Naive B cell (primary cell): ENCODE measurements at places on chromosomes 3 and 15.

DNA sequence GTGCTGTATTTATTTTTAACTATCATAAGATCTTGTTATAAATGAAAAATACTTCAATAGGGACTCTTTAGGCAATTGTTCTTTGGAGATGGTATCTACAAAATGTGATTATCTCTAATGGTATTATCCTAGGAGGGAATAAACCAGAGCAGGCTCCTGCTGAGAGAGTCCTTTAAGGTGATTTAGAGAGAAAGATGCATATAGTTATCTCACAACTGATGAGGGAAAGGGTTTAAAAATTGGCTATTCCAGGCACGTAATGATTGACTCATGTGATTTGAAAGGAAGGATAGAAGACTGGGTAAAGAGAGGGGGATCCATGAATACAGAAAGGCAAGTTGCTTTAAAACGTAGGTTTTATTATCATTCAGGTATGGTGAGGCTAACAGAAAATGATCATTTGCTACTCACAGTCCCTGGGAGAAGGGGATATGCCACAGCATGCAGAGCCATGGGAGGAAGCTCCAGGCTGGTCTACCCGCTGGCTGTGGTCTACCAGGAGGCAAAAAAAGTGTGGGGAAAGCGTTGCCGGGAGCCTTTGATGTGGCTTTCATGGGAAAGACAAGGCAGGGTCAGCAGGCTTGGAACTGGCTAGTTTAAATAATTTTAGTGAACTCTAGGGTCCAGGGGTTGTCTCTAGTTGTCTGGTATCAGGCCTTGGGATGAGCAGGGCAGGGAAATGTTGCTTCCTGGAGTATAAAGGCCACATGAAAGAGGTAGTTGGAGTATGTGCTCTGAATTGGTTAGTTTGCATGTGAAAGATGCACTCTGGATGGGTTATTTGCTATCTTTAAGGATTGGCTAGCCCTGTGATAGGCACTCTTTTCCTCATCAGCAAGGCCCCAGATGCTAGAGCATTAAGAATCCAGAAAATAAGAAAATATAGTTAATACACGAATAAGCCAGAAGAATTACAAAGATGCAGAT lies 798.4 kb upstream of the GRM7 start:
- no peak for DNase-seq

DNA sequence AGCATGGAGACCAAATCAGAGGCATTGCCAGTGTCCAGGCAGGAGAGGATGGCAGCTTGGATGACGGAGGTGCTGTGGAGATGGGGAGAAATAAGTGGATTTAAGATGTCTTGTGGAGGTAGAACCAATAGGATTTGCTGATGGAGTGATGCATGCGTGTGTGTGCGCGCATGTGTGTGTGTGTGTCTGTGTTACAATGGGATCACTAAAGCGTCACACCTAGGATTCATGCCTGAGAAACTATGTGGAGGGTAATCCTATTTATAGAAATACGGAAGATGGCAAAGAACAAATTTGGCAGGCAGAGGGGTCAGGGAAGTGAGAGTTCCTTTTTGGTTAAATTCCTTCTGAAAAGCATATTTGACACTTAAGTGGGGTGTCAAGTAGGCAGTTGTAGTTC lies 64.8 kb upstream of the ARL8B start:
- no peak for DNase-seq

- DNase-seq: no peak
Observed at GRCh38 chr3:118890206-118890605, 144.4 kb downstream of the IGSF11 start.

DNA sequence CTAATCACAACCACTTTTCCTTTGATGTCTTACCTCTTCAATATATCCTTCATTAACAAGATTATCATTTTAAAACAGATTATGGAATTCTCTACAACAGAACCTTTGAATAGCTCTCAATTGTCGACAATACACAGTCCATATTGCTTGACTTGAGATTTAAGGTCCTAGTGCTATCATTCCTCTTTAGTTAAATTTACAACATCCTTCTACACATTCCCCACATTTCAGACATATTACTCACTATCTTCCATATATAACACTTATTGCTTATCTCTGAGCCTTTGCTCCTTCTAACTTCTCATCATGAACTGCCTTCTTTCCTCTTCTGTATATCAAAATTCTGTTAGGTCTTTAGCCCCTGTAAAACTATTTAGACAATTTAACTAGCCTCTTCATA lies 247.0 kb downstream of the STXBP5L start:
- DNase-seq: no peak

DNA sequence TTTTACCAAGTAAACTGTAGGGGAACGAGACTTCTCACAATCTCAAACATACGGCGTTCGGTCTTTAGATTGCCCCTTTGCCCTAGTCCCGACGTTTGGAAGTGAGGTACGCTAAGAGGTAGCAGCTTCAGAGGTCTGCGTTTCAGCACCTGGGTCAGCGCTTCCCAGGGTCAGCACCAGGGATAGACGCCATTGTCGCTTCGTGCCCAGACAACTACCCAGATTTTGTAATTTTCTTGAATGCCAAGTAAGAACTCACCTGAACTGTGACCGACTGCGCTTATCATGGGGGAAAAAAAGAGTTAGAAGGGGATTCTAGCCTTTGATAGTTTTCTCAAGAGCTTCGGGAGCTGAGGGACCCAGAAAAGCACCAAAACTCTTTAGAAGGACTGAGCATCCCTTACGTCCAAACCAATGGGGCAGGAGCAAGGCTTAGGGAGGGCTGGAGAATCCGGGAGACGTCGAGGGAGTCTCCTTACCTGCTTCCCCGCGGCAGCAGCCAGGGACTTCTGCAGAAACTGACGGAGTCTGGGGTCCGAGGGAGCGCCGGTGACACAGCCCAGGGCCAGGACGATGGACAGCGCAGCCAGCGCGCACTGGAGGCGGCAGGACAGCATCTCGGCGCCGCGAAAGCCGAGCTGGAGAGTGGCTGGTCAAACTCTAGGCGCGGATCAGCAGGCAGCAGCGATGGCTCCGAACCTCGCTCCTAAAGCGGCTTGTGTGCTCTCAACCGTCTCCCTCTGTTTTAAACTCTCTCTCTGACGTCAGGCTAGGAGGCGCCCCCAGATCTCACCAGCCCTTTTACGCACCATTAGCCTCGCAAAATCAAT lies at the start of gene SST:
TSS of gene SST (minus strand) at position 720 of the 830 bp plus-strand sequence. CDS start at position 617, 103 bp downstream.
- no peak for DNase-seq

DNA sequence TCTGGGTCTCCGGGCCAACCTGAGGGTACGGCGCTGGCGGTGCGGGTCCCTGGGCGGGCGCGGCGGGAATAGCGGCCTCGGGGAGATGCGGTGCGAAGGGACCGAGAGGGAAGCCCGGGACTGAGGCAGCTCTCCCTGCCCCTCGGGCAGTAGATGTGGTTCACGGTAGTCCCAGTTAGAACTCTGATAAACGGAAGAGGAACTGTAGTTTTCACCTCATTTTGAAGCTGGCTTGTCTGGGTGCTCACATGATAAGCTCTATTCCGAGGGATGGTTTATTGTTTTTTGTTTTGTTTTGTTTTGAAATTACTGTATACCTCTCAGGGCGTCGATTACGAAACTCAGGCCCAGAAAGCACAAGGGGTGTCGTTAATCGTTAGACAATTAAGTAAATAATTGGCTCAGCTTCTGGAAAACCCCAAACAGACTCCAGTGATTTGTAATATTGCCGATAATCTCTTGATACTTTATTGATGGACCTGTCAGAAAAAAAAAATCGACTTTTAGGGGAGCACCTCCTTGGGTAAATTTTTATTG lies 413 bp downstream of the NUSAP1 start:
- no peak for DNase-seq

- no peak for DNase-seq
Observed at GRCh38 chr15:55619783-55620182, 31.6 kb upstream of the PYGO1 start.

- no peak for DNase-seq
Observed at GRCh38 chr15:90141646-90142045, 39.4 kb upstream of the IDH2 start.

- DNase-seq: no peak
Observed at GRCh38 chr15:73344056-73344455, 24.7 kb downstream of the HCN4 start.

DNA sequence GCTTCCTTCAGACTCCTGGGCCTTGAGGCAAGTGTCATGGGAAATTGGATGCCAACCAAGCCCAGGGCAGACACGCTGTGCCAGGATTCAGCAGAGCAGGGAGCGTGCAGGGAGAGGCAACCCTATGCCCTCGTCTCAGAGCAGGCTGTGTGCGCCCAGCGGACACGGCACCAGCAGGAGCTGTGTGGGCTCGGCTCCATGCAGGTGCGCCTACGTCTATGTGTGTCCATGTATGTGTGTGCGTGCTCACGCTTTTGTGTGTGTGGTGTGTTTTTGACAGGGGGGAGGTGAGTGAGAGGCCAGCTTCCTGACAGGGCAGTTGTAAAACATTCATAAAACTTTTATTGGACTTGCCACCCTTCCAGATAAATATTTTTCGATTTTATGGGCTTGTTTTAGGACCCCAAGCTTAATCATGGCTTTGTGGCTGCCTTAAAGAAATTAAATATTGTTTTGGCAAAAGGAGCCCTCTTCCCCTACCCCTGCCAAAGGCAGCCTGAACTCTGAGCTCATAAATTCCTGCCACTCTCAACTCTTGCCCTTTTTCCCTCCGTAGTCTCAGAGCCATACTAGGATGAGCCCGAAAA lies 84.4 kb downstream of the DNAJB8 start:
- DNase-seq: no peak

GRCh38 chr3:140384876-140385275 lies 293.0 kb upstream of the TRIM42 start:
- DNase-seq: no peak

DNA sequence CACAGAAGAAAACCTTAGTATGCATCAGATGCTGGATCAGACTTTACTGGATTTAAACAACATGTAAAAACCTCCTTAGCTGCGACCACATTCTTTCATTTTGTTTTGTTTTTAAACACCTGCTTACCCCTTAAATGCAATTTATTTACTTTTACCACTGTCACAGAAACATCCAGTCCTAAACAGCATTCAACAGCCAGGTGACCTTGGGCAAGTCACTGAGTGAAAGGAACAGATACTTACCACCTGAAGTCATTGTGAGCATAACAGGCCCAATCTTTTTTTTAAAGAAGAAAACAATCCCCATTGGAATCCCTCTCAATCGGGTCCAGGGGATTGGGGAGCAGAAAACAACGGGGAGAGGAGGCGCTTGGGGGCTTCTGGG lies 390 bp downstream of the STARD5 start:
- no peak for DNase-seq
